Smooth muscle cell of the brain vasculature (primary cell): ENCODE measurements at places on chromosomes 7 and 10.

DNA sequence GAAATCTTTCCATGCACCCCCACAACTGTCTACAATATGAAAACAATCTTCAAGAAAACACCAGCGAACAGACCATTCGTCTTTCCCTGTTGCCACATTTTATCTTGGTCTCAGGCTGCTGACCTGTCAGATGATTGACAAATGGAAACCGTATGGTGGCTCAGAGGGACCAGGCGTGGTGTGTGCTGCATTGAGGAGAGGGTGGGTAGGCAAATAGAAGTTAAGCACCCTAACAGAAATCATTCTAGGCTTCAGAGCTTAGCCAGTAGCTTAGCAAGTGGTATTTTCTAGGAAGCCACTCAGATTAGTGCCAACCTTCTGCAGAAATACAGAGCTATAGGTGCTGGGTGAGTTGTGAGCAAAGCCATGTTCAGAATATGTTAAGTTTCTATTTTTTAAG lies 114.9 kb downstream of the DPP6 start:
- no peak for DNase-seq

- DNase-seq = no peak
Observed at GRCh38 chr10:96917628-96918027, 85.5 kb downstream of the LCOR start.

- peak; percentile 40 for DNase-seq
Observed at GRCh38 chr7:83410989-83411591, 237.8 kb downstream of the SEMA3E start.

DNA sequence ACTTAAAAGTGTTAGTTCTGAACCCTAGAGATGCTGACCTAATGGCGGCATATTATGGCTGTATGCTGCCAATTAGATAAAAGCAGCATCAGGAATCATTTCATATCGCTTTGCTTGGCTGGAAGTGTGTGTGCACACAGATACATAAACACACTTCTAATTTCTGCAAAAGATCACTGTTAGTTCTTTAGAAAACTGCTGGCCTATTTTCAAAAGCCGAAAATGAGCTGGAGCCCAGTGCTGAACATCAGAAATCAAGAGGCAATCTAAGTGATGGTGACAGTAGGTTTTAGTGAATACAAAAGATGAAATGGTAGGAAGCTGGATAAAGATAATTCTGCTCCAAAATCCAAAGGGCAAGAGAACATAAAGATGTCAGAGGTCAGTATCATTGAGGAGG lies 745.8 kb upstream of the LRRTM3 start:
- DNase-seq = no peak

DNA sequence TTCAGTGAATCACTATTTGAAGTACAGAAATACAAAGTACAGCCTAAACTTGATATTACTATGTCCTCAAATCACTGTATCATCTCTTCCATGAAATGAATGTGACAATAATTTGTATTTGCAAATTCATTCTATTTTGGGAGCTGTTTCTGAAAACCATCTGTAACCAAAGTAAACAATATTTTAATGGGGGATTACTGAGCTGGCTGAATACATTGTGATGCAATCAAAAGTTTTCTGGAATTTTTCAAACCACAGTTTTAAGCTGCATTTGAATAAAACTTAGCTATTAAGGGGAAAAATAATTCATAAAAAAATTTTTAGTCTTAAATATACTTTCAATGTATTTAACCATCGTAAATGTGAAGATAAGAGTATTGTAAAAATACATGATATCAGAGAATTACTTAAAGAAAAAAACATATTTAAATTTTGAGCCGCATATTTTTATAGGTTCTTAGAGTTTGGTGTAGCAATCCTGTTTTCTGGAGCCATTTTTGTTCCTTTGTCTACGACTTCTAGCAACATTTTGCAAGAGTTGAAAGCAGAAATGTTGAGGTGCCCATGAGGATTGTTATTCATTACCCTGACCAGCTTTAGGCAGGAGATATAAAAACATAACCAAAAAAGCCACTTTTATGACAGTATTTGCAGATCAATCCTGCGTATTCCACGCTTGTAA lies 45.9 kb upstream of the AGMO start:
- DNase-seq = no peak

DNA sequence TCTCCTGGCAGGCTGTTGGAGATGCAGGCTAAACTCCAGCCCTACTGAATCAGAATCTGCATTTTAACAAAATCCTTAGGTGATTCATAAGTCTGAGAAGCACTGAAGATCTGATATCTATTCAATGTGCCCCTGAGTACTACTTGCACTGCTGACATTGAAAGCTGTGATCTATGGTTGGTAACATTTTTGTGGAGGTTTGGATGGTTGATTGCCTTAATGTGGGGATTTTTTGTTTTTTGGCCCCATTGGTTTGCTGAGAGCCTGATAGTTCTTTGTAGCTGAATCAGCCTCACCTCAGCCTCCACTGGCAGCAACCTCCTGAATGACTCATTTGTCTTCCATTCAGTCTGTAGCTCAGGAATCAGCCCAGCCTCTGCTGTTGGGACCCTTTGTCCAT lies 14.7 kb upstream of the LRRN3 start:
- DNase-seq = no peak

DNA sequence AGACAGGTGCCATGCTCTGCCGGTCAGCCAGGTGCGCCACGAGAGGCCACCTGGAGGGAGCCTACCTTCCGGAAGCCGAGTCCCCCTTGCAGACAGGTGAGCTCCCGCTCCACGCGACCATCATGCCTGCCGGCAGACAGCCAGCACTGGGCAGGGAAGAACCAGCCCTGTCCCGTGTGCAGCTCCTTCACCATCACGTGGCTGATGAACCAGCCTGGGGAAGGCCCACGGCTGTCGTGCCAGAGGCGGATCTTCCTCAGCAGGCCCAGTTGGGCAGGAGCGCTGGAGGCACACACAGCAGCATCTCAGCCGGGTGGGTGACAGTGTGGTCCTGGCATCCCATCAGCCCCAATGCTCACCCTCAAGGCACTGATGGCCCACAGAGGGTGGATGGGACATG lies 108.9 kb downstream of the PKD1L1 start:
- DNase-seq = no peak

GRCh38 chr10:48973065-48973464 lies 33.4 kb upstream of the LRRC18 start:
- DNase-seq = no peak

DNA sequence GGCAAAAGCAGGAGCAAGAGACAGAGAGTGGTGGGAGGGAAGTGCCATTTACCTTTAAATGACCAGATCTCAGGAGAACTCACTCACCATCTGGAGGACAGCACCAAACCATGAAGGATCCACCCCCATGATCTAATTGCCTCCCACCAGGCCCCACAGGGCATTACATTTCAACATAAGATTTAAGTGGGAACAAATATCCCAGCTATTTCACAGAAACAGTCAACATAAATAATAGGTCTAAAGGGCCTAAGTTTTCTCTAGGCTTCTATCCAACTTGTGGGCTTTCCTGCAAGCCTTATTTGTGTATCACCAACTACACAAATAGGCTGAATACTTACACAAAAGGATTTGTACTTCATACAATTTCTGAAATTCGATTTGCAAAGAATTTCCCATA lies 196.8 kb upstream of the POT1 start:
- peak; percentile 28 for DNase-seq

- no peak for DNase-seq
Observed at GRCh38 chr10:33273295-33274002, 61.0 kb downstream of the NRP1 start.

DNA sequence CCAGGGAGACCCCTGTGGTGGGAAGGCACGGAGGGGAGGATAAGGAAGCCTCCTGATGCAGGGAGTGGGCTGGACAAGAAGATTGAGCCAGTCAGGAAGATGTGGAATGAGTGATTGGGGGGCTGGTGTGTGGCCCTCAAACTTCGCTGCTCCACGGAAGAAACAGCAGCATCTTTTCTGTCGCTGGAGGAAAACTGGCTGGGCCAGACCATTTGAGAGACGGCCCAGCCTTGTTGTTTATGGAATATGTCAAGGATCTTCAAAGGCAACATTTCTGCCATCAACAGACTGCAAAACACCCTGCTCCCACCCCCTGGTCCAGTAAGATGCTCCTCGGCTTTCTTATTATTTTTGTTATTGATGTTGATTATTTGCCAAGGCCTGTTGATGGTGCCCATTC lies 29.4 kb downstream of the PALD1 start:
- no peak for DNase-seq

DNA sequence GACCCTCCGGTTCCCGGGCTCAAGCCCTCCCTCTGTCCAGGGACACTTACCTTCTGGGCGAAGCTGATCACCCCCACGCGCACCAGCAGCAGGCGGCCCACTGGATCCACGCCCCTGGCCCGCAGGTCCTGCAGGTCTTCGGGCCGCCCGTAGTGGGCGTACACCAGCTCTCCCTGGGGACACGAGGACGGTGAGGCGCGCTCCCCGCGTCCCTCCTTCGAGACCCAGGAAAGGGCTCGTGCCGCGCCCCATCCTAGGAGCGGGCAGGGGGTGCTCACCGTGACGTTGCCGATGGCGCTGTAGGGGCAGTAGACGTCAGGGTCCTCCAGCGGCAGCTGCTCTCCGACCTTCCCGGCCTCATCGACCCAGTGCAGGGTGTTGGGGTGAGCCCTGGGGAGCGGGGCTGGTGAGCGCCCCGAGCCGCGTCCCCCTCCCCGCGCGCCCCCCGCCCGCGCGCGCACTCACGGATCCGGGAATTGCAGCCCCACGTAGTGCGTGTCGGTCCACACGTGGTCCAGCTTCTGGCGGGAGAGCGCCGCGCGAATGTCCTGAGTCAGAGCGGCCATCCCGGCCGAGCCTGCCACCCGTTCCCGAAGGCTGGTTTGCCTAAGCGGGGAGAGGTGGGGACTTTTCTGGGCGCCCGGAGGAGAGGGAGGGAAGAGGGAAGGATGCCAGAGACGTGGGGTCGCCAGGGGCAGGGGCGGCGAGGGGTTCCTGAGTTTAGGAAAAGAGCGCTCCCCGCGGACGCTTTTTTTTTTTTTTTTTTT lies 8.2 kb downstream of the TFR2 start:
- no peak for DNase-seq

- no peak for DNase-seq
Observed at GRCh38 chr7:22885797-22886261, 63.2 kb upstream of the TOMM7 start.

- no peak for DNase-seq
Observed at GRCh38 chr7:137882806-137883205, 36.0 kb upstream of the DGKI start.

DNA sequence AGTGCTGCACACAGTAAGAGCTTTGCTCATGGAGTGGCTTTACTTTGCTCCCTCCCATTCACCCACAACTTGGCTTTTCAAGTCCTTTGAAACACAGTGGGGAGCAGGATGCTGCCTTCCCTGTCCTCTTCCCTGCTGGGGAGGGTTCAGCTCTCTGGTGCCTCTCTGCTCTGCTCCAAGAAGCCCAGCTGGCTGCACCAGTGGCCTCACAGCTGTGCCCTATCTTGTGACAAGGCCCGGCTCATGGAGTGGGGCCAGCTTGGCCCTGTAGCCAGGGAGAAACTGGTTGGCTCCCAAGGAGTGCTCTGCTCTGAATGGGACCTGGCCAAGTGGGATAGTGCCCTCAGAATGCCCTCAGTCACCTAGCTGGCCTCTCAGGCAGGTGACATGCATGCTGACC lies 212.3 kb upstream of the ZMIZ1 start:
- DNase-seq = no peak

DNA sequence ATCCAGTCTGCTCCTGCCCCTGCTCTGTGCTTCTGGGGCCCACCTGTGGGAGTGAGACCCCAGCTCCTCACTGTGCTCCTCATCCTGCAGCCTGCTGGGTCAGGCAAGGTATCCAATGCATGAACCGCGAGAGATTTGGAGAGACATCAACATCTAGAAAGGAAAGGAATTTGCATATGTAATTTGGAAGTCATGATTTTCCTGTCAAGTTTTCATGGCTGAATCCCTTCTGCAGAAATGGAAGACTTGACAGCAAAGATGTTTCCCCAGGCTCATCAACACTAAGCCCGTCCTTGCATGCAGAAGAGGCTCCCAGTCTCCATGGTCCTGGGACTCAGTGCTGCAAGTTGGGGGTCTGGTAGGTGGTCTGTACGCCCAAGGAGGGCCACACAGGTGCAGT lies 176.9 kb upstream of the GRB10 start:
- DNase-seq = no peak

GRCh38 chr10:110699859-110700468 lies 55.8 kb downstream of the RBM20 start:
- DNase-seq = no peak

- peak; percentile 23 for DNase-seq
Observed at GRCh38 chr7:99312316-99313203, 13.1 kb upstream of the ARPC1A start.

DNA sequence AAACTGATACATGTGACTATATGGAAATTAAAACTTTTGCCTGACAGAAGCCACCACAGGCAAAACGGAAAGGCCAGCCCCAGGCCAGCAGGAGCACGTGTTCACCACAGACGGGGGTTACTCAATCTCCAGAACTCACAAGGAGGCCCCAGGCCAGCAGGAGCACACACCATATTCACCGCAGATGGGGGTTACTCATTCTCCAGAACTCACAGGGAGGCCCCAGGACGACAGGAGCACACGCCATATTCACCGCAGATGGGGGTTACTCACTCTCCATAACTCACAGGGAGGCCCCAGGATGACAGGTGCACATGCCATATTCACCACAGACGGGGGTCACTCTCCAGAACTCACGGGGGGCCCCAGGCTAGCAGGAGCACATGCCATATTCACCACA lies 61.5 kb downstream of the NKX6-2 start:
- DNase-seq = no peak

- DNase-seq = no peak
Observed at GRCh38 chr7:135665042-135665441, 2.7 kb downstream of the STMP1 start.

GRCh38 chr7:126948664-126949063 lies 304.1 kb downstream of the GRM8 start:
- DNase-seq = no peak

DNA sequence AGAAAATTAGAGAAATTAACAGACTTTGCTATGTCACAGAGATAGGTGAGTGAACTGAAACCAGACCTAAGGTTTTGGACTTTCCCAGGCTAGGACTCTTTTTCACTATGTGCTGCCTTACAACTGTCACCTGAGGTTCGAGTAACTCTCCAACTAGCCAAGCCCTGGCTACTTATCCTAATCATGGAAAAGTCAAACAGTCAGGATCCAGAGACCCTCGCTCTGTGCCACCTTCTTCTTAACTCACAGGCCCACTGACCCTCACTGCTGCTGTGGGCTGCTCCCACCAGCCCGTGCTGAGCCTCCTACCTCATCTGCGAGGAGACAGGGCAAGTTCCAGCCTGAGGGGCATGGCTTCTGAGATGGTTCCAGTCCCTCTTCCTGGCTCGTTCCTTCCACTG lies 211.4 kb upstream of the KLF14 start:
- DNase-seq = no peak

GRCh38 chr7:155182406-155182970 lies 112.4 kb downstream of the HTR5A start:
- no peak for DNase-seq

DNA sequence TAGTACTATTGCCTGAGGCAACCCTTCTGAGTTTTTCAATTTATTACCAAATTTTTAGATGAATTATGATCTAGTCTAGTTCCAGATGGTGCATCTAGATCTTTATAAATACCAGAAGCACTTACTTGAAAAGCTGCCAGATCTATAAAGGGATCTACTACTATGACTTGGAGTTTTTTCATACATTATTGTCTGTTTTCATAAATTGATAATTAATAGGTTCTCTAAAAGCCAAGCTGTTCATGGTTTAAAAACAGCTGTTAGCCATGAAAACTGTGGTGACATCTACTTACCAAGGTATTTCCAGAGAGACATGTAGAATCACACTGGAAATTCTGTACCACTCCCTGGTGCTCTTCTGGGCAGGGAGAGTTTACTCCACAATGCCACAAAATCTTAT lies 786.5 kb upstream of the C7orf33 start:
- DNase-seq = no peak

GRCh38 chr7:131327049-131327625 lies 539 bp upstream of the MKLN1 start:
- DNase-seq = no peak

- no peak for DNase-seq
Observed at GRCh38 chr10:97454330-97455036, 8.5 kb downstream of the ZDHHC16 start.
